ENCODE measurements at places on chromosomes 2 and 18.

- DNase-seq: peak; percentile 7
Observed at GRCh38 chr2:113209011-113209645, 35.4 kb downstream of the PSD4 start.

DNA sequence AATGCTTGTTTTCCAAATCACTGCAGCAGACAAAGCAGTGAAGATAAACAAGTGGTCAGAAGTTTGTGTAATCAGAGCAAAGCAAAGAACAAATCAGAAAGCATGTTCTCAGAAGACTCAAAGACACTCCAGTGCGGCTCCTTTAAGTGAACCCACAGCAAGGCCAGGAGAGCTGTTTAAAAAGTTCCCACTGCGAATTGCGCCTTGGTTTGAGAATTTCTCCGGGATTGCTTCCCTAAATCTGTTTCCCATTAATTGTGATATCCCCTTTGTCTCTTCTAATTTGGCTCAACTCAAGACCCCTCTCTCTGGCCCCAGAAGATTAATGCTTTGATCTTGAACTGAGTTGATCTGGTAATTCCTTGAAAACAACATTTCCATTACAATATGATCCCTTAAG lies 122.4 kb upstream of the BCL2L11 start:
- DNase-seq: no peak

DNA sequence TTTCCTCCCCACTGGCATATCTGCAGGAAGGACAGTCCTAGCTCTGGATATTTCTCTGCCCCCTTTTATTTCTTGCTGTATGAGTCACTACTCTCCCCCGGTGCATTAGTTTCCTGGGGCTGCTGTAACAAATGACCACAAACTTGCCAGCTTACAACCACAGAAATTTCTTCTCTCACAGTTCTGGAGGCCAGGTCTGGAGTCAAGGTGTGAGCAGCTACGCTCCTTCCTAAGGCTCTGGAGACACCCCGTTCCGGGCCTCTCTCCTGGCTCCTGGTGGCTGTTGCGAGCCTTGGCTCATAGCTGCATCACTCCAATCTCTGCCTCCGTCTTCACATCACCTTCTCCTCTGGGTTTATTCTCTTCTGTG lies 34.1 kb downstream of the PTPRM start:
- no peak for DNase-seq

GRCh38 chr2:106965611-106966010 lies 79.6 kb upstream of the ST6GAL2 start:
- DNase-seq: no peak

- no peak for DNase-seq
Observed at GRCh38 chr2:135212757-135213156, 160.7 kb downstream of the RAB3GAP1 start.

- no peak for DNase-seq
Observed at GRCh38 chr2:45822272-45822630, 170.8 kb downstream of the PRKCE start.

DNA sequence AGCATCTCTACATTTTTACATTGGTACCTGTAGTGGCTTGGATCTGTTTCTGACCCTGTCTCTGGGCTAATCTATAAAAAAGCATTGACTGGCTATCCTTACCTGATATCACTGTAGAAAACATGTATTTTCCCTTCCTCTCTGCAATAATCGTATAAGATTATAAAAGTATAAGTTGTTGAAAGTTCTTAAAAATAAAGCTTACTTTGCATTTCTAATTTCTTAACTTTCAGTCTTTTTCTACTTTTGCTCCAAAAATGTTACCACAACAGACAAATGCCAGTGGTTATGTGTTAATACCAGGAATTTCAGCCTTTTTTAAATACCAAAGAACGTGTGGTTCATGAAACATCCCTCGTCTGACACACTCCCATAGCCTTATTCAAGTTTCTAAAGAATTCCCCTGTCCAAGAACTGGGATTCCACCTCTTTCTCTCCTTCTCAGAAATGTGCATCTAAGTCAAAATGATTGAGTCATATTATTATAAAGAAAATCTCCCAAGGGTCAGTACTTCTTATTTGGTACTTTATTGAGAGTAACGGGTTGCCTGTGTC lies 28.5 kb upstream of the ACKR3 start:
- DNase-seq: no peak

DNA sequence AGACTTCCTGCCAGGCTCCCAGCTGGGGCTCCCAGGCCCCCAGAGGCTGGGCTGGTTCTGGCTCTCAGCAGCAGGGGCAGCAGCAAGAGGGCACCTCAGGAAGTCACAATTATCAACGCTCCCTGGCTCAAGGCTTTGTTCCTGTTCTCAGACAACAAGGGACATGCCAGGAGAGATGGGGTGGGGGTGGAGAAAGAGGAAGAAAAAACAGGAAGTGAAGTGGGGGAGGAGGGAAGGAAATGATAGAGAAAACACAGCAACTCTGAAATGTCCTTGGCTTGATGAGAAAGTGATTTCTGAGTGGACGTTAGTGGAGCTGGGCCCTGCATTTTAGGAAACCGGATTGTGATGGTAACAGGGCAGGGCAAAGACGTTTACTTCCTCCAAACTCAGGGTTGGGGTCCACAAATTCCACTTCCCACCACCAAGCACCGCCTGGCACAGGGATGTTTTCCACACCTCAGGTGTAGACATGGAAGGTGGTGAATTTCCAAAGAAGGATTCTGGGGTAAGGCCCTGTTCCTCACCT lies 40.4 kb downstream of the CYRIA start:
- no peak for DNase-seq

- no peak for DNase-seq
Observed at GRCh38 chr2:33214436-33214835, 262.0 kb upstream of the RASGRP3 start.

- DNase-seq: no peak
Observed at GRCh38 chr2:74528600-74529356, 728 bp downstream of the AUP1 start.

DNA sequence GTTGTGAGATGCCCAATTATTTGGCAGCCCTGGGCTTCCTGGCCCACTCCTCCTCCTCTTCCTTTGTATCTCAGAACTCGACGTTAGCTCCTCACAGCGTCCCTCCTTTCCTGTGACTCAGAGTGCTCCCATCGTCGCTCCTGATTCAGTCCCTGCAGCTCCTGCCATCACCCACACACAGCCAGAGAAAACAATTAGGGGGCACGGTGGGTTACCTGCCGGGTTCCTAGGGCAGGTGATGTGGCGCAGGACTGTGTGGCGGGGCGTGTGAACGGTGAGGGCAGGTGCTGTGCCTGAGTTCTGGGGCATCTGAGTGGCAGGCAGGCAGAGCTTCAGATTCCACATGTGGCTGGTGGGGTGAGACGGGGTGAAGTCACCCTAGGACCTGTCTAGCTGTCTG lies 42.6 kb downstream of the GLI2 start:
- no peak for DNase-seq

DNA sequence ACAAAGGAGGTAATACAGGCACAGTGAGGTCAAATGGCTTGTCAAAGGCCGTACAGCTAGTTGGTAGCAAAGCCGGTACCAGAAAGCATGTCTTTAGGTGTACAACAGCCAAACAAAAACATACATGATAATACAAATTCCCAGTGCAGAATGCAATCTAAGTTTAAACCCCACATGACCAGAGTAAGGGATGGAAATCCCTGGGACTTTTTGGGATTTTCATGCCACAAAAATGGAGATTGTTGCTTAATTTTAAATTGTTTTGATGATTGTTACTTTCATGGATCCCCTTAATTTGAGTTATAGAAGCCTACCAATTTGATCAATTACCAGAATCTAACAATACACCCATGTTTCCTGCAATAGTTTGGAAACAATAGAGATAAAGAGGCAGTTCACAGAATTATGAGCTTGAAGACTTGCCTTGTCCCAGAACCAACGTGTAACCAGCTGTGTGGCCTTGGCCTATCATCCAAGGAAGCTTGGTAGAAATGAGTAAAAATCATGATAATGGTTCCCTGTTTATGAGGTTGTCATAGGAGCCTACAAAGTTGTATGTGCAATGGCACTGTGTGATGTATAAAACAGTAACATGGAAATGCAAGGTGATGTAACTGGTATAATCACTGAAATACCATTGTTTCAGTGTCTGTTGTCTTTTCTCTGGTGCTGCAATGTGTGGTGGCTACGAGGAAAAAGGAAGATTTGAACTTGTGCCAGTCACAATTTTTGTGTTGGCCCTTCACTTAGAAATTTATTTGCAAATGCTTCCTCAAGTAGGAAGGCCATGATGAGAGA lies 85.3 kb downstream of the ZEB2 start:
- no peak for DNase-seq

DNA sequence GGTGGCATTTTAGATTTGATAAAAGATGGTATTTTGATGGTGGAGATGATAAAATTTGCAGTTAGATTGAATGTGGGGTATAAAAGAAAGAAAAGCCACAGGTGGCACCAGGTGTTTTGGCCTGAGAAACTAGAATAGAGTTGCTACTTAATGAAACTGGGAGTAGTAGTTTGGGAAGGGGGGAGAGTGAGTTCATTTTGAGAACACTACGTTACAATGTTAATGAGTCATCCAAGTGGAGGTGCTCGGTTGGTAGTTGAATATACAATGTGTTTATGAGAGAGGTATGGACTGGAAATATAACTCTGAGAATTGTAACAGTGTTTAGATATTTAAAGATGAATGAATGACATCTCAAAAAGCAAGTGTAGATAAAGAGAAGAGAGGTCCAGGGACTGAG lies 26.4 kb downstream of the EPG5 start:
- DNase-seq: no peak

GRCh38 chr2:187826023-187826422 lies 271.8 kb upstream of the TFPI start:
- no peak for DNase-seq

- DNase-seq: no peak
Observed at GRCh38 chr2:73239776-73240175, 5.7 kb downstream of the CCT7 start.

- DNase-seq: no peak
Observed at GRCh38 chr2:235970204-235971040, 197.8 kb downstream of the GBX2 start.

DNA sequence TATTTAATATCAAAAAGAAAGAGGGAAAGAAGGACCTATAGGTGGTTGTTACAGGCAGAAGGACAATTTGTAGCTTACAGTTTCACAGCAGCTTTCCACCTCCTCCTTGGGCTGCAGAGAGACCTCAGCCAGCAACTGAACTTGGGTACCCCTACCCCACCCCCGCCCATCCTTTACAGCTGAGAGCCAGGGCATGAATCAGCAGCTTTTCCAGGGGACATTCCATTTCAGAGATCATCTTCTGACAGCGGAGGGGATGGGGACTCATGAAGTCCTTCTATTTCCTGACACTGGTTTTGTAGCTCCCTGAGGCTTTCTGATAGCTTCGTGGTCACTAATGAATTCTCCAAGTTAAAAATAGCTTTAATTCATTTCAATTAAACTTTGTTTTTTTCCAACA lies 96.4 kb downstream of the ITGB1BP1 start:
- no peak for DNase-seq

GRCh38 chr2:234714711-234715110 lies 217.8 kb upstream of the ARL4C start:
- no peak for DNase-seq

DNA sequence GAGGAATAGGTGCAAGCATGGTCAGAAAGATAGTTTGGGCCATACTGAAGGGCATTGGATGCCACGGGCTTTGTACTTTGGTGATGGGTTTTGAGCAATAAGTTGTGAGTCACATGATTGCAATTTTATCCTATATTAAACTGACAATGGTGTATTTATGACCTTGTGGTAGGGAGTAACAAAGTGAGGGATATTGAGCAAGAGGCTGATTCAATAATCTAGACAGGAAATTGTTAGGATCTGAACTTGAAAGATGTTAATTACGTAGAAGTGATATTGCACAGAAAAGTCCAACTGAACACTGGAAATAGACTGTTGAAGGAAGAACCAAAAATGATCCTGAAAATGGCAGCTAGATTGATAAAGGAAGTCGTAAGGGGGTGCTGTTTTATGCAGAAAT lies 46.6 kb upstream of the TCF4 start:
- no peak for DNase-seq

DNA sequence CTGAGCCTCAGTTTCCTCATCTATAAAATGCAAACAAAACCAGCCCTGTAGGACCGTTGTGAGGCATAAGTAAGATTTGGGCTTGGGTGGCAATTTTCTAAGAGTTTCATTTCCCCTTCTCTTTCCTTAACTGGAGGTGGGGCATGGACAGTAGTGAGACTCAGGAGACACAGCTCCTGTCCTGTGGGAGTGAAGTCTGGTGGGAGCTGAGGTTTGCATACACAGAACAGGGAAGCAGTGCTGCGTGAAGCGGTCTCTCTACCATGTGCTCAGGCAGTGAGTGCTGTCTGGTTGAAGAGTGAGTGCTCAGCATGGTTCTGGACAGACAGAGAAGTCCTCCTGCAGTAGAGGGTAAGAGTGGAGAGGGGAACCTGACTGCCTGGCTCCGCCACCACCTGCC lies 62.3 kb upstream of the MCFD2 start:
- no peak for DNase-seq

GRCh38 chr2:110215091-110215490 lies 2.7 kb upstream of the MTLN start:
- no peak for DNase-seq
